ENCODE measurements at places on chromosomes 11 and 22.

DNA sequence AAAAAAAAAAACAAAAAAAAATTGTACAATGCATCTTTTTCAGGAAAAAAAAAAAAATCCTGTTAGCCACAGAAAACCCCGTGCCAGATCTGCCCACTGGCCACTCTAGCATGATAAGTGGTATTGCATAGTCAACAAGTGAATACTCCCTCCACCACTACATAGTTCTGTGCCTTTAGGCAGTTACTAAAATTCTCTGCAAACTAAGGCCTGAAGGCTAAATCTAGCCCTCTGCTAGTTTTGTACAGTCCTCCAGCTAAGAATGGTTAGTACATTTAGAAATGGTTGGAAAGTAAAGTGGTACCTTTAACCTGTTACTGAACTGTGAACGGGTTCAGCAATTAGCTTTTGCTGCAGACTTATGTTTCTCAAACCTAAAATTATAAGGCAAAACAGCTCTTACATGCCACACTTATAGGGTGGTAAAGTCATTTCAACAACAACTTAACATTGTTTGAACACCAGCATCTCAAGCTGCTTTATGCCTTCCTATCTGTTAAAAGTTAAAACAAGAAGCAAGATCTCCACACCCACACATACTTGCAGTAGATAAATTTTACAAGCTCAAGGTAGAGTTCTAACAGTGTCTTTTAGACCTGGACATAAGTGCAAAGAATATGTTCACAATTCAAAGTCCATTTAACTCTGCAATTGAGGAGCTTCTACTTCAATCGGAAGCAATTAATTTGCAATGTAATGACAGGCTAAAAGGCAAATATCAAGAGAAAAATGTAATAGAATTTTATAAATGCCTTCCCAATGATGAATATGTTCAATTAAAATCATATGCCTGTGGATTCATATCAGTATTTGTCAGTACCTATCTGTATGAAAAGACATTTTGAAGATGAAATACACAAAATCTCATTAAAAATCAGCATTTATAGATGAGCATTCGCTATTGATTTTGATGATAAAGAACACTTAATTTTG lies 7.3 kb downstream of the C11orf71 start:
- DNase-seq = no peak

DNA sequence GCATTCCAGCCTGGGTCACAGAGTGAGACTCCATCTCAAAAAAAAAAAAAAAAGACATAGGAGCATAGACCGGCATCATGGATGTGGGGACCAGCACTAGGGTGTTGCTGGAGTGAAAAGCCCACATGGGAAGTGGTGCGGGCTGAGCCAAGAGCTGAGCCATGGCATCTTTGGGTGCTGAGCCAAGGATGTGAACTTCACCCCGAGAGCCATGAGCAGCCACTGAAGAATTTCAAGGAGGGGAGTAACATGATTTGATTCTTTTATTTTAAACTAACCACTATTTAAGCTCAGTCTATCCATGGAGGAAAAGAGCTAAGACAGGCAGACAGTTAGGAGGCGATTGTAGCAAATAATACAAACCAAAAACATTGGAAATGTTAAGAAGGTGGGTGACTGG lies 57.4 kb downstream of the AHNAK start:
- DNase-seq = no peak

- no peak for DNase-seq
These were observed 11.5 kb downstream of the BMAL1 start for GRCh38 chr11:13289081-13289480.

DNA sequence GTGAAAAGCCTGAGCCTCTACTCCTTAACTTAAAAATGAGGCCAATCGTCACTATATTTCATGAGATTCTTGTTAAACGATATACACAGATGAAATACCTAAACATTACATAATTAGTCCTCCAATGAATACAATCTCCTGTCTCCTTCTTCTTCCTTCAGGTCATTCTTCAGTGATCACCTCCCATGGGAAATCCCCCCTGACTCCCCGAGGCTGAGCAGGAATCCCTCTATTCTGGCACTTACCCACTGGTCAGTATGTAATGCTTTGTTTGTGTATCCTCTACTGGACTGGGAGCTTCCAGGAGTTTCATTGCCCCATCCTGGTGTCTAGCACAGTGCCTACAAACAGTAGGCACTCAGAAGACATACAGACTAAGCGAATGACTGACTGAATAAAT lies 52.3 kb downstream of the RAB38 start:
- no peak for DNase-seq

DNA sequence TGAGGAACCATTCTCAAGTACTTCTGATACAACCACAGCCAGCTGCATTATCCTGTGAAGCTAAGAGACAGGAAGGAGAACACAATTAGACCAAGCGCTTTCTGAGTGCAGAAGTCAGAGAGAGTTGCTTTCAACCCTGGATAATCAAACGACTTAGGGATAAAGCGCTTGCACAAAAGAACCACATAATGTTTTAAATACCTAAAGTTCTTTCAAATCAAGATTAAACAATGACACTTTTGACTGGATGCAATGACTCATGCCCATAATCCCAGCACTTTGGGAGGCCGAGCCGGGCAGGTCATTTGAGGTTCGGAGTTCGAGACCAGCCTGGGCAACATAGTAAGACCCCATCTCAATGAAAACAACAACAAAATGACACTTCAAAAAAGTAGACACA lies 145.1 kb downstream of the SWAP70 start:
- no peak for DNase-seq

- DNase-seq = peak; percentile 43
These were observed 4.0 kb downstream of the FTH1 start for GRCh38 chr11:61963282-61964057.

DNA sequence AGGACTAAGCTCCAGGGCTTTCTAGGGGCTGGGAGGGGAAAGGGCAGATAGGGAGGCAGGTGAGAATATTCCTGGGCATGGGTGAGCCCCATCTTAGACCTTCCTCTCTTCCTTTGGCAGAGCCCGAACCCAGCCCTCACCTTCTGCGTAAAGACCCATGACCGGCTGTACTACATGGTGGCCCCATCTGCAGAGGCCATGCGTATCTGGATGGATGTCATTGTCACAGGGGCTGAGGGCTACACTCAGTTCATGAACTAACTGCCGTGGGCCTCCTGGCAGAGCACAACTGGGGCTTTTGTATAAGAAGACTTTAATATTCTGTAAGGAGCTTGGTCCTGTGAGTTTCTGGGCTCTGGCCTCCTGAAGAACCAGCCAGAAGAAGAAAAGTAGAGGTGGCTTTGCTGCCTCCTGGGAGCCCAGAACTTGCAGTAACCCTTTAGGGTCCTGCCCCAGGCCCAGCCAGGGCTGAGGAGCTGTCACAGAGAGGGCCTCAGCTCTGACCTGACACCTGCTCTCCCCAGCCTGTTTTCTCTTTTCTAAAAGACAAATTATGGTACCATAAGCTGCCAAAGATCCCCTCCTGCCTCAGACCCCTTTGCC lies 22.8 kb downstream of the TREH start:
- DNase-seq = no peak

DNA sequence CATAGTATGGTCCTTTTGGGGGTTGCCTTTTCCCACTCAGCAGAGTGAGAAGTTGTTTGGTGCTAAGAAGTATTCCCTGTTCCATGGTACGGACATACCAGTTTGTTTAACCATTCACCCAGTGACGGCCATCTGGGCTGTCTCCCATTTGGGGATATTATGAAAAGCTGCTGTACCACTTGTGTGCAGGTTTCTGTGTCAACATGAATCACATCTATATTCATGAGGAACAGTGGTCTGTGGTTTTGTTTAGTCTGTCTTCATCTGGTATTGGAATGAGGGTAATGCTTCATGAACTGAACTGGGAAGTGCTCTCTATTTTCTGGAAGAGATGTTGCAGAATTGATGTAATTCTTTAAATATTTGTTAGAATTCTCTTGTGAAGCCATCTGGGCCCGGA lies 89.5 kb downstream of the TRMU start:
- DNase-seq = no peak

DNA sequence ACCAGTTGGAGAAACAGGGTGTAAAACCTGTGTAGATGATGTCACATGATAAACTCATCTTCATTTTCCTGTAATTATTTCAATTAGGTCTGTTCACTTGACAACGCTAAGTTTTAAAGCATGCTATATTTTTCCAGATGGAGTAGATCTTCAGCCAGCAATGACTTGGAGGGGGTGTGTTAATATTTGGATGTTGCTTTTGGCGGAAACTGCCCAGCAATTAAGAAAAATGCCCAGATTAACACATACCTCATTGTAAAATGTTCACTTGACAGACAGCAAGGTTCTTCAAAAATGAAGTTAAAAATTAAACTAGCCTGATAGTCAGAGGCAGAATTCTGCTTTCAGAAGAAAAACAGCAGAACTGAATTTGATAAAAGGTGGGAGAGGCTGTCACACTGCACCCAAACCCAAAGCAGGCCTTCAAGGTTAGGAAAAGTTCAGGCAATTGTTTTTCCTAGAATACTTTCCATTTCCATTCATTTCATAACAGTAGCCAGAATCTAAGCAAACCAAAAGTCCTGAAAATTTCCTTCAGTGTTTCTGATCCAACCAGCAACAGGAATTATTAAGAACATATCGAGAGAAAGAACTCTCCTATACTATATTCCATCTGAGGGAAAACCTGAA lies 33.0 kb downstream of the VSIG10L2 start:
- DNase-seq = no peak

- DNase-seq = no peak
These were observed 566.7 kb downstream of the BRD1 start for GRCh38 chr22:49260681-49261580.

GRCh38 chr11:59647245-59647980 lies 21.4 kb downstream of the PATL1 start:
- no peak for DNase-seq

GRCh38 chr22:19352766-19353165 lies 61.2 kb upstream of the CLTCL1 start:
- DNase-seq = no peak

GRCh38 chr11:66595245-66595904 lies 2.4 kb downstream of the CCS start:
- no peak for DNase-seq

DNA sequence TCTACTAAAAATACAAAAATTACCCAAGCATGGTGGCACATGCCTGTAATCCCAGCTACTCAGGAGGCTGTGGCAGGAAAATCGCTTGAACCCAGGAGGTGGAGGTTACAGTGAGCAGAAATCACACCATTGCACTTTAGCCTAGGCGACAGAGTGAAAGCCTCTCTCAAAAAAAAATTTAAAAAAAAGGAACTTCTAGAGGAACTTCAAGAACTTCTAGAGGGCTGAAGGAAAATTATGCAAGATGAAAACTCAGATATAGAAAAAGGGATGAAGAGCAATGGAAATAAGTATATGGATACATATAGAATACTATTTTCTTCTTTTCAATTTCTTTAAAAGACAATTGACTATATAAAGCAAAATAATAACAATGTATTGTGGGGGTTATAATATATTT lies 51.2 kb upstream of the PRR5 start:
- no peak for DNase-seq

DNA sequence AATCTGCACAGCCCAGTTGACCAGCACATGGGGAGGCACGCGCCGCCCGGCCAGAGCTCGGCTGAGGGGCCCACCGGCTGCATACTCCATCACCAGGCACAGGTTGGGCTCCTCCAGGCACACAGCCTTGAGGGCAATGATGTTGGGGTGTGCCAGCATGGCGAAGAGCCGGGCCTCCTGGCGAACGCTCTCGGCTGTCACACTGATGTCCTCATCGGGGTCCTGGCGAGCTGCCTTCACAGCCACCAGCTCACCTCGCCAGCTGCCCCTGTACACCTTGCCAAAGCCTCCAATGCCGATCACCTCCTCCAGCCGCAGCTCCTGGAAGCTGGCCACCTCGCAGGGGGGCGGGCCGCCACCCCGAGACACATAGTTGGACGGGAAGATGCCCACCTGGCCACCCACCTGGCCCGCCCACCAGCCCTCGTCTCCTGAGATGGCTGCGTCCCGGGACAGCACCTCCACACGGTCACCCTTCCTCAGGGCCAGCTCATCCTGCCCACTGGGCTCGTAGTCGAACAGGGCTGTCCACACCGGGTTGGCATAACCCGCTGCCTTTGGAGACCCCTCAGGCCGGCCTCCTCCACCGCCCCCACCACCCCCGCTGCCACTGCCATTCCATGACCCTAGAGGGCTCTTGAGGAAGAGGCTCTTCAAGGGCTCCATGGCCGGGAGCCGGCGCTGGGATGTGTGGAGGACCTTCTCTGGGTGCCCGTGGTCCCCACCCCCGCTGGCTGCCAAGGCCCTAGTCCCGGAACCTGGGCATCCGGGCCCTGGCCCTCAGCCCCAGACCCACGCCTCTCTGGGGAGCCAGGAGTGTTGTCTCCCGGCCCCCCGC lies 711 bp downstream of the MAP3K11 start:
- DNase-seq = no peak

DNA sequence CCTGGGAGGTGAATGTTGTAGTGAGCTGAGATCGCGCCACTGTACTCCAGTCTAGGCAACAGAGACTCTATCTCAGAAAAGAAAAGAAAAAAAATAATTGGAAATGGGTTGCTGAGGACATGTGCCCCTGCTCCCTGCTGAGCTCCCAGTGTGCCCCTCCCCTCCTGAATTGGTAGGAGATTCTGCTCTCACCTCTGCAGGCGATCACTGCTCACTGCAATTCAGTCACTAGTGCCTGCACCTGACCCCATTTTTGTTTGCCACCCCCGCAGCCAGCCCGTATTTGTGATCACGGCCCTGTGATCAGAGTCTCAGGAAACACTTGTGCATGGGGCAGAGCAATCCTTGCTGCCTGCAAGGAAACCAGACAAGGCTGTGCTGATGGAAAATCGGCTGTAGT lies 16.3 kb upstream of the SEC14L3 start:
- DNase-seq = no peak
